ENCODE measurements at places on chromosomes 1 and 21.

GRCh38 chr1:17525996-17526686, 13.4 kb upstream of the ARHGEF10L start:
- DNase-seq: no peak

DNA sequence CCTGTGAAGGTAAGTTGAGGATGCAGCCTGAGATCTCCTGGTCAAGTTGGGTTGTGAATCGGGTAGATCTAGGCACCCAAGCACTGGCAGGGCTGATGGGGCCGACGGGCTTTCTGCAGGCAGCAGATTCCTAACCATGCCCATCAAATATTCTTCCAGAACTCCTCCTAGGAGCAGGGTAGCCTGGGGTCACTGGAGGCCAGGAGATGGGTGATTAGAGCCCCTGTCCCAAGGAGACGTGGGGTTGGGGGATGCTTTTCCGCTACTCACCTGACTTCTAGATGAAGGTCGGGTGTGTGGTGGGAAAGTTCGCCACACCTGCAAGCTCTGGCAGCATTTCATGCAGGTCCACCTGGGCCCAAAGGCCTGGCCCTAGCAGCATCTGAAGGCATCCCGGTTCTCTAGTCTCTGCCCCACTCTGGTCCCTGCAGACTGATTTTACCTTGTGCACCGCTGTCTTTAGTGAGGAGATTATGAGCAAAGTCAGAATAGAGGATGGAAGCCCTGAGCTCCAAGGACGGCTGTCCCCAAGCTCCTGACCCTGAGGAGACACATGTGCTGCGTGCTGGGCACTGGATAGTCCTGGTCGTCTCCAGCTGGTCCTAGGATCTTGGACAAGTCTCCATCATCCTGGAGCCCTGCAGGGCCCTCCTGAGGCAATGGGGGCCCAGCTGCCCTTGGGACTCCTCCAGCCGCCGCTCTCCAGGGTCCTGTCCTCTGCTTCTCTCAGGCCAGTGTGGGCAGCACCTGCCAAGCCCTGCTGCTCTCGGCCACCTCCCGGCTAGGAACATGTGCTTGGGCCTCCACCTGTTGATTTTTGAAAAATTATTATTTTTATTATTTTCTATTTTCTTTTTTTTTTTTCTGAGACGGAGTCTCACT, 21.8 kb upstream of the C2CD2 start:
- peak; percentile 22 for DNase-seq

DNA sequence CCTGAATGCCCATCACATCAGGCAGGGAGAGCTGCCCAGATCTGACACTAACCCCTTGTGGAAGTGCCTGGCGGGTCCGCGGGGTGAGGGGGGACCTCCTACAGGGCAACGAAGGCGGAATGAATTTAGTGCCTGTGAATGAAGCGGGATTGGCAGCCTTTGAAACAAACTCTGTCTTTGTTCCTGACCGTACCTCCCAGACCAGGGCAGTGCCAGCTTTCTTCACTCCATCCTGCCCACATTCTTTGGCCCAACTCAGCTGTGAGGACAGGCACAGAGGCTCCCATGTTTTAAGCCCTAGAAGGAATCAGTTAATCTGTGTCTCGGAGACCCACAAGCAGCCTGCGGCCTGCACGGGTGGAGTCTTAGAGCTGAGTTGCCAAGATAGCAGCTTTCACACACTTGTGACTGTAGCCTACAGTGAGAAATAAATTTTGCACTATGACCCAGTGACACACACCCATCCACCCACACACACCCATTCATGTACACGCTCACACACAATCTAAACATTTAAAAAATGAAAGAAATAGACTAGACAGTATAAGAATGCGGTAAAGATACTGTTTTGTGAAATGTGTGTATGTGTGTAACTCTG, 60.1 kb upstream of the USP24 start:
- DNase-seq: peak; percentile 48

DNA sequence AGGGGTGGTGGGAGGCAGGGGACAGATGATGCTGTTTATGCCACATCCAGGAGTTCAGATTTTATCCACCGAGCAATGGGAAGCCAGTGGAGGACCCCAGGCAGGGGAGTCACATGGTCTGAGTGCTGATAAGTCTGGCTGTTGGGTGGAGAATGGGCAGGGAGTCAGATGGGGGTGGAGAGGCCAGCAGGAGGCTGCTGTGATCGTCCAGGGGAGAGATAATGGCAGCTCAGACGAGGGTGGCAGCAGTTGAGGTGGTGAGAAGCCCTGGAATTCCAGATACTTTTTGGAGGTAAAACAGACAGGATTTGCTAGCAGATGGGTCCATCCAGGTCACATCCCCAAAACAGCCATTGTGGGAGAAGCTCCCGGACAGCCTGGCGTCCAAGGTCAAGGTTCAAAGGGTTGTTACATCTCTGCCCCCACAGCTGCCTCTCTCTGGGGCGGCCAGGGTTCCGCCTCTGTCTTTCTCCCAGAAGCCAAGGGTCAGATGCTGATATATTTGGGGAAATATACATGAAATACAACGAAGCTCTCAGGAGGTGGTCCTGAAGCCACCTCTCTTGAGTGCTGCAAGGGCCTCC, 252.1 kb upstream of the TMEM51 start:
- no peak for DNase-seq

DNA sequence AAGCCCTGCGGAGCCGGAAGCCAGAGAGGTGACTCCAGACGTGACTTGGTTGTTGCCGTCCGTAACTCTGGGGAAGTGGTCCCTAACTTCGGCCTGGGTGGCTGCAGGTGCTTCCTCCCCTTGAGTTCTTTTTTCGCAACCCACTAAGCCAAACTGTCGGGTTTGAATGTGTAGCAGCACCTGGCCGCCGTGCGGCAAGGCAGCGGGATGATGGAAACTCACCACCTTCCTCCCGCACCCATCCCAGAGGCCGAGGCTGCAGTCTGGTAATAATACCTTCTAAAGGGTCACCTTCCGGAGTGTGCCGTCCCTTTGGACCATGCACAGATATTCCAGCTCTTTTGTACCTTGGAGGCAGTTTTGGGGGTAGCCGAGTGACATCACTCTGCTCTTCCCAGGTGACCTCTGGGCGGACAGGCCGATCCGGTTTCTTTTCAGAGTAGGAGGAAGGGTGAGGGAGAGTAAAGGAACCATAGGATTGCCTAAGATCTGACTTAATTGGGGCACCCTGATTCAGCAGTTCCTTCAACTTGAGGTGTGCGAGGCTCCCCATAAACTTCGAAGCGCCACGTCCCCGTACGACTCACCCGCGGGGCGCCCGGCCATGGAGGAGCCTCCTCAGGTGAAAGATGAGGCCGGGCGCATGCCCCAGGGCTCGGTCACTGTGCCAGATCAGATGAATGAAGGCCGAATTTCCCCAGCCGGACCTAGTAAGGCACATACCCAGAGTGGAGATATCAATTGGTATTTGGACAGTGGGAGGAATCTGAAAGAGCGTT, 1.0 kb downstream of the KCNK1 start:
- DNase-seq: peak; percentile 37

All from GM23338 (cell line).